ENCODE measurements at places on chromosomes 5 and 9. TPM values are rescaled to one million over a fixed set of nuclear protein-coding genes. Genes with fewer than 3 reads are reported as not detected.

Gene UGT3A1
- not detected for total RNA-seq

Gene GPR107
- total RNA-seq: 25.3 TPM

GRCh38 chr5:135393229-135393628 lies 5.8 kb downstream of the MACROH2A1 start:
- DNase-seq: no peak

DNA sequence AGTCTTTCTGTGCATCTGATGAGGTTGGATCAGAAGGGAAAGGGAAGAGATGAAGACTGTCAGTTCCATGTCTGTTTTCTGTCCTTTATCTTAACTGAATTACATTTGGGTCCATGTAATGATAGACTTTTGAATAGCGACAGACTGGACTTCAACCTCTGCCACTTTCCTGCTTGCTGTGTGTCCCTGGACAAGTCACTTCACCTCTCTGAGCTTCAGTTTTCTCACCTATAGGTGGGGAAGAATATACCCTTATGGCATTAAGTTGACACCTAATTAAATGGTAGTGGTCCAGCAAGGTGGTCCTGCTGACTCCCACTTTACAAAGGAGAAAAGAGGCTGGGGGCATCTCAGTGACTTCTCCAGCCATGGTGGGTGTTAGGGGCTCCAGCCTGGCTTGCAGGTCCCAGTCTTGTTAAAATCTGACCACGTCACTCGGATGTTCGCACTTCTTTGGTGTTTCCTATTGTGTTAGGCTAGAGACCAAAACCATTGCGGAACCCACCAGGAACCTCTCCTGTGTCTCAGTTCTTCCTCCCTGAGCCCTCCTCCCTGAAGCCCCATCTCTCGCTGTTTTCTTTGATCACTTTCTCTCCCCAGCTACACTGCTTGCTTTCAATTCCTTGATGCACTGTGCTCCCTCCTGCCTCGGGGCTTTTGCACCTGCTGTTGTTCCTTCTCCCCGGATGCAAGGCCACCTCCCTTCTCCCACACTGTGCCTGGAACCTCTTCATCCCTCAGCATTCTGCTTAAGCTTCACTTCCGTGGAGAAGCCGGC lies 256.5 kb downstream of the NSG2 start:
- DNase-seq: no peak
